Activated CD4-positive, alpha-beta memory T cell treated with anti-CD3 and anti-CD28 coated beads for 36 hours (primary cell): ENCODE measurements at places on chromosomes 7 and 10. TPM values are rescaled to one million over a fixed set of nuclear protein-coding genes. Genes with fewer than 3 reads are reported as not detected.

- H3K4me3 ChIP-seq: no peak overlapping the region
- no peaks in the 10 kb centered on the region for H3K36me3 ChIP-seq
- H3K4me1 ChIP-seq: no peaks in the 10 kb centered on the region
- no peak overlapping the region for H3K27ac ChIP-seq
- H3K27me3 ChIP-seq: no peaks in the 10 kb centered on the region
These were observed 564.5 kb downstream of the PTPRN2 start for GRCh38 chr7:158023157-158023556.

DNA sequence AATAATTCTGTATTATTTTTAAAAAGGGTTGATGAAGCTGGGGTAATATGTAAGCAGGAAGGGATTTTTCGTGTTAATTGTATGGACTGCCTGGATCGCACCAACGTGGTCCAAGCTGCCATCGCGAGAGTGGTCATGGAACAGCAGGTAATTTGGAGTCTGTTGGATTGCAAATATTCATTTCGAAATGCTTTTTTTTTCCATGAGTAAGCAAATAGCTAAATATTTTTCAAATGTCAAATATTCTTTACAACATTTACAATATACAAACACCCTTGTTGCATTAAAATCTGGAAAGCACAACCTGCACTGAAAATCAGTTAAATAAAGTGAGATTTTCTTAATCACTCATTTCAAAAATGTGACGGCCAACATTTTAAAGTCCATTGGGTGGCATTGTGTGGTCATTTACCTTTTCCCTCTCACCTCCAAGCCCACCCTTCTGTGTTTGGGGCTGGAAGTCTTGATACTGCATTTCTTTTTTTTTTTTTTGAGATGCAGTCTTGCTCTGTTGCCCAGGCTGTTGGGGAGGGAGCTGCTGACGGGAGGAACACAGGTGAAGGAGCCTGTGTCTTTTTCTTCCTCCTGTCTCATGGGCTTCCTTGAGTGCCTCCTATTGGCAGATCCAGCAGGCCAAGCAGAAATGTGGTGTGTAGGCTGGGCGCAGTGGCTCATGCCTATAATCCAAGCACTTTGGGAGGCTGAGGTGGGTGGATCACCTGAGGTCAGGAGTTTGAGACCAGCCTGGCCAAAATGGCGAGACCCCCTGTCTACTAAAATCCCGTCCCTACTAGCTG lies 66.1 kb downstream of the MCMBP start:
- peaks cover 16% of the 10 kb centered on the region for H3K36me3 ChIP-seq
- DNase-seq: no peak
- no peak overlapping the region for H3K4me3 ChIP-seq
- peaks cover 14% of the 10 kb centered on the region for H3K4me1 ChIP-seq
- H3K27ac ChIP-seq: no peak overlapping the region

DNA sequence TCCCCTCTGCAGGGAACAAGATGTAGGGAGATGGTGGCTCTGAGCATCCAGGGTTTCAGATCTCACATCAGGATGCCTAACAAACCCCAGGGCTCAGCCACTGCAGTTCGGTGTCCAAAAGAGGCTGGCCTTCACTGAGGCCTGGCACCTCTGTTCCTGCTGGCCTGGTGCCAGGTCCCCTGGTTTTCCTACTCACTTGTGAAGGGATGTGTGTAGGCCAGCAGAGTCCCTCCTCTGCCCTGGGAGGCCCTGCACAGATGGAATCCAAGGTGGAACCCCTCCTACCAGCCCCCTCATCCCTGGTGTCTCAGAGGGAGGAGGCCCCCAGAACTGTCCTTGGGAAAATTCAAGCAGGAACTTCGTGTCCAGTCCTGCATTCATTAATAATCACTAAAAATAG lies 260.6 kb downstream of the CCSER2 start:
- no peak overlapping the region for H3K4me3 ChIP-seq
- no peaks in the 10 kb centered on the region for H3K36me3 ChIP-seq
- DNase-seq: no peak
- no peaks in the 10 kb centered on the region for H3K27me3 ChIP-seq
- no peak overlapping the region for H3K27ac ChIP-seq

DNA sequence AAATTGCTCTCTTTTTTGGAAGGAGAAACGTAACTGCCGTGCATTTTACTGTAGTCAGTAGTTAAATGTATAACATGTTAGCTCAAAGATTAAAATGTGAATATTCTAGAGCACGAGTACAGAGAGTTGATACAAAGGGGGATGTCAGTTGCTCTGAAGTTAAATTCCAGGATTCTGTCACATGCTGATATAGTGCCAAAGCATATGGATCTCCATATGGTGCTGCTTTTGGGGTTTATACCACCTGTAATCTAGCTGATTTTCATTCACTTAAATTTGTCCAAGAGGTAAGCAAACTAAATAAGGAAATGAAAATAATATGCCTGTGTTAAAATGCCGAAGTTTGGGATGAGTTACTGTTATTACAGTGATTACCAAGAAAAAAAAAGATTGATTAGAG lies 298.6 kb downstream of the EXOC4 start:
- no peak overlapping the region for H3K27ac ChIP-seq
- no peak overlapping the region for H3K4me3 ChIP-seq
- no peaks in the 10 kb centered on the region for H3K36me3 ChIP-seq
- no peaks in the 10 kb centered on the region for H3K4me1 ChIP-seq
- H3K27me3 ChIP-seq: no peaks in the 10 kb centered on the region
- no peak for DNase-seq

DNA sequence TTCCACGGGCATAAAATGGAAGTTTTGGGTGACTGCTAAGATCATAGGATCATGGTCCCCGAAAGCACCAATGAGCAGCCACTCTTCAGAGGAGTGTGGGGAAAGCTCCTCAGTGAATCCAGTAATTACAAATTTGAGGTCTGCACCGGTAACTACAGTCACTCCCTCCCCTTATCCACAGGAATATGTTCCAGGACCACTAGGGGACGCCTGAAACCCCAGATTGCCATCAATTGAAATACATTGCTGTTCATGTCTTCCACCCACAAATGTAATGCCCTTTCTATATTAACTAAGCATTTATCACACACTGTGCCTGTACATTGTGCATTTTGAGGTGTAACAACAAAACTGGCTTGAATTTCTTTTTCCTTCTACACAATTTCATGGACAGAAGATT lies 447.9 kb upstream of the PFKP start:
- no peaks in the 10 kb centered on the region for H3K36me3 ChIP-seq
- H3K27ac ChIP-seq: no peak overlapping the region
- H3K4me3 ChIP-seq: no peak overlapping the region
- DNase-seq: no peak
- peaks cover 1% of the 10 kb centered on the region for H3K27me3 ChIP-seq

- H3K27me3 ChIP-seq: no peaks in the 10 kb centered on the region
- H3K36me3 ChIP-seq: peaks cover 28% of the 10 kb centered on the region
- H3K4me3 ChIP-seq: no peak overlapping the region
- H3K4me1 ChIP-seq: peaks cover 58% of the 10 kb centered on the region
- DNase-seq: no peak
These were observed 88.7 kb downstream of the OSBPL3 start for GRCh38 chr7:24891311-24891735.

DNA sequence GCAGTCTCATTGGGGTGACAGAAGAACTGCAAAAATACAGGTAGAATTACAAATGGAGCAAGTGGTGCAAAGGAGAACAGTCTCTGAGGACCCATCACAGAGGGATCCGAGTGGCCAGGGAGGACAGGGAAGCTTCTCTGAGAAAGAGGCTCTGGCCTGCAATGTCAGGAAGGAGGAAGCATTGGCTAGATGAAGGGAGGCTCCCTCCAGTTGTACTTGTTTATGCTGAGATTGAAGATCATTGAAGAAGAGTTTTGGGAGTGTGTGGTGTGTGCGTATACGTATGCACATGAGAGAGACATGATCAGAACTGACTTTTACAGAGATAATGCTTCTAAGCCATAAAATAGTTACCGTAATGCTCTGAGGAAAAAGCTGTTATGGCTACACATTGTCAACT lies 274.7 kb upstream of the FZD8 start:
- no peaks in the 10 kb centered on the region for H3K4me1 ChIP-seq
- no peak for DNase-seq
- H3K27me3 ChIP-seq: no peaks in the 10 kb centered on the region
- no peak overlapping the region for H3K4me3 ChIP-seq
- H3K36me3 ChIP-seq: no peaks in the 10 kb centered on the region

GRCh38 chr7:29167721-29168120 lies 21.4 kb upstream of the CPVL start:
- H3K4me1 ChIP-seq: no peaks in the 10 kb centered on the region
- no peaks in the 10 kb centered on the region for H3K36me3 ChIP-seq
- H3K27ac ChIP-seq: no peak overlapping the region
- peaks cover 8% of the 10 kb centered on the region for H3K27me3 ChIP-seq

The PLA2G12B gene
- not detected for total RNA-seq

The MYPN gene
- not detected for total RNA-seq

The TECTB gene
- not detected for total RNA-seq
